Activated CD8-positive, alpha-beta memory T cell treated with anti-CD3 and anti-CD28 coated beads, Interleukin-2, amount 10 ng/mL, durations not matched to agents 7 days and 5 days (primary cell): ENCODE measurements at places on chromosomes 12 and 14.

DNA sequence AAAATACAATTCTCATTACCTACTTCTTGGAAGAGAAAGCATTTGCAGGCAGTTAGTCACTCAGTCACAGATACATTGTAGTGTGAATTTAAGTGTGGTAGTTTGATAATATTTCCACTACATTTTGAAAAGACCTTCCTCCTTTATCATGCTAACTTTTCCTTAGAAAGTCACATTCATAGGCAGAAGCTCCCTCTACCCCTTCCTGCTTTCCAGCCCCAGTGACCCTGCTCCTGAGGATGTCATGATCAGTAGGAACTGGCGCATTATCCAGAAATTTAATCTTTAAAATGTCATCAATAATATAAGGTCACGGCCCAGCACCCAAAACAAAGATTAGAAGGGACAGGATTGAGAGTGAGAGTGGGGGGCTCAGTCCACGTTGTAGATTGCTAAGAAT lies 707.4 kb upstream of the STXBP6 start:
- DNase-seq, result no peak

- DNase-seq, result no peak
Observed at GRCh38 chr12:93449277-93449676, 7.5 kb upstream of the UBE2N start.

DNA sequence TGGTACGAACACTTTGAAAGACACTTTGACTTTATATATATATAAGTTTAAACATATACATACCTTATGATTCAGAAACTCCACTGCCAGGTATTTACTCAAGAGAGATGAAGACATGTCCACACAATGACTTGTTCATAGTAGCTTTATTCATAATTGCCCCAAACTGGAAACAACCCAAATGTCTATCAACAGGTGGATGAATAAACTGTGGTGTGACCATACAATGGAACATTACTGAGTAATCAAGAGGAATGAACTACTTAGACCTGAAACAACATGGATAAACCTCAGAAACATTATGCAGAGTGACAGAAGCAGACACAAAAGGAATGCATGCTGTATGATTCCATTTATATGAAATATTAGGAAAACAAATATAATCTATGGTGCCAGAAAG lies 71.1 kb downstream of the PPP1R36 start:
- DNase-seq, result no peak

GRCh38 chr14:92582706-92583452 lies 69.3 kb downstream of the RIN3 start:
- peak; percentile 79 for DNase-seq

- peak; percentile 76 for DNase-seq
Observed at GRCh38 chr12:40105515-40106201, at the start of gene SLC2A13. Gene SLC2A13 (minus strand): TSS chr12:40106081. CDS start chr12:40105808, 273 bp downstream.

- DNase-seq, result no peak
Observed at GRCh38 chr12:98618952-98619351, 25.5 kb downstream of the SLC25A3 start.

- DNase-seq, result no peak
Observed at GRCh38 chr12:6225630-6226001, 25.4 kb downstream of the CD9 start.

- no peak for DNase-seq
Observed at GRCh38 chr12:62647586-62647985, 181.0 kb downstream of the MON2 start.

GRCh38 chr12:105942281-105942680 lies 196.5 kb downstream of the NUAK1 start:
- DNase-seq, result no peak

DNA sequence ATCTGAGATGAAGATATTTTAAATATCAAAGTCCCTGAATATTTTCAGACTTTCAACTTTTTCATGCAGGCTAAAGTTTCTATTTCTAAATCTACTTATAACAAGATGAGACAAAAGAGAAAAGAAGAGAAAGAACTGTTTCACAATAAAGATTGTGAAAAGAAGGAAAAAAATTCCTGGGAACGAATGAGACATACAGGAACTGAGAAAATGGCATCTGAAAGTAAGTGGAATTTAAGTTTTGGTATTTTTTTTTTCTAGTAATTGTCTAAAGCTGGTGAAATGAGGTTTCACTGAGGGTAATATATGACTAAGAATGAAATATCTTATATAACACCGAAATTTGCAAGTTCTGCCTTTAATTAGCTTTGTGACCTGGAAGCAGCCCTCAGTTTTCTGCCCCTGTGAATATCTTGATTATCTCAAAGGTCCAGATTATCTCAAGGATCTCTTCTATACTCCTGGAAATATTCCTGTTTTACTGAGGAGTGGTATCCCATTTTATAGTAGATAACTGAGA lies 55.7 kb upstream of the PRPF39 start:
- DNase-seq, result no peak

GRCh38 chr12:113196582-113196981 lies 11.1 kb downstream of the RITA1 start:
- no peak for DNase-seq

GRCh38 chr12:22018860-22019259 lies 27.2 kb upstream of the CMAS start:
- no peak for DNase-seq

DNA sequence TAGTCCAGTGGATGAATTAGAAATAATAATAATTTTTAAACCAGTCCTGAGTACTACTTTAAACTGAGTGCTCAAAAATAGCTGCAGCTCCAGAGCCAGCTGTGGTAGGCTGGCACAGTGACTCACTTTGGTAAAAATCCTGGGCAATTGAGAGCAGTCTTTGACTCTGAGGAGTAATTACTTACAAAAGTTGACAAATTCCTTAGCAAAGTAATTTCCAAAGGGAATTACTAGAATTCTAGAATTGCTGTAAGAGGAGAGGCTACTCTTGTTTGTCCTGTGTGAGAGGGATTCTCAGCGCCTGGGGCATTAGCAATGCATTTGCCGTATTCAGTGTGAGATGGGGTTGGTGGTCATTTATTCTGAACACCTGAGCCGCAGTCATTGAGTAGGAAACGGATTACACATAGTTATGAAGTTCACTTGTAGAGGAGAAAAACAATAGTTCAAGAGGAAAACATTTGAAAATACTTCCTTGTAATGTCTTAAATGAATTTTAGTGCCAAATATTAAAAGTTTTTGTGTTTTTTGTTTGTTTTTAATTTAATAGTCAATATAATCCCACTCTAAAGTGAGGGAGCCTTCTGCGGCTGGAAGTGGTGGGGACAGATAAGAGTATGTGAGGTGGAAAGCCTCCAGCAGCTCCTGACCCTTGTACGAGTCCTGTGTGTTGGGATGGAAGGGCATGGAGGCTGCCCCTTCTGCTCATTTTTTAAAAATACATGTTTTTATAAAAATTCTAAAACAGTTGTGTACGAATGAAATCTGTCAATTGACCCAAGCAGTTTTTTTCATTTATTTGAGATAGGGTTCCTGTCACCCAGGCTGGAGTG lies 41.9 kb downstream of the EID3 start:
- no peak for DNase-seq

DNA sequence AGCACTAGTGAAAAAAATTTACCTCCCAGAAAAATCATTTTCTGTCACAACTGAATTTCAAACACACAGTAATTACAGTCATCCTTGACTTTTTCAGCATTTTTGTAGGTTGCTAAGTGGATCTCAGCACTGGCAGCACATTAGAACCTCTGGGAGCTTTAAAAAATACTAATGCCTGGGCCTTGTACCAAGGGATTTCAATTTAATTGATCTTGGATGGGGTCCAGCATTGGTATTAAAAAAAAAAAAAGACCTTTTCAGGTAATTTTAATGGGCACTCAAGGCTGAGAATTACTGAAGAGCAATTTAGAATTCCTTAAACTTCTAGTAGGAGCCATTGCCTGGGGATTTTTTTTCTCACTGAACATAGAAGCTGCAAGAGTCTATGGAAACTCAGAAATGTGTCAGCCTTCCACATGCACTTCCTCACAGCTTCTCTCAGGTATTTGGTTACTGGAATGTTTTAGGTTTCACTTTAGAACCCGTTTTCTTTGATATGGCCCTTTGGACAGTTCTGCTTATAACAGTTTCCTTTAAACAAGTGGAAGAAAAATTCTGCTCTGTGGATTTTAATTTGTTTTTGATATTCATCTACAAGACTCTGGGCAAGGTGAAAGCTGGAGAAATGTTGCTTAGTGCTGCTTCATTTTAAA lies 88.5 kb upstream of the DACT1 start:
- no peak for DNase-seq

GRCh38 chr12:46577063-46577776 lies 204.6 kb upstream of the SLC38A2 start:
- no peak for DNase-seq

DNA sequence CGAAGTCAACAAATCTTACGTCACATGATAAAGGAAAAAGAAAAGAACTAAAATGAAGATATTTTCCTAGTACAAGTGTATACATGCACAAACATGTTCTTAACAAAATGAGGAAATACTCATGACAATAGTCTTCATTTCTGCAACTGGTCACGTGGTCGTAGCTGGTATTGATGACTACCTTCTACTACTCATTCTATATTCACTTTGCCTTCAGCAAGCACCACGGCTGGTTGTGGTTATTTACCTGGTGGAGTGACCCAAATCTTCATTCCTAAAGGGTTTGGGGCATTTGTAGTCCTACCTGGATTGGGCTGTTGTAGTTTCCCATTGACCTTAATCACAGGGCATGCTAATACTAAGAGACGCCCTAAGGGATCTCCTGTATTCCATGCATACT lies 51.2 kb downstream of the FIGNL2 start:
- DNase-seq, result no peak

DNA sequence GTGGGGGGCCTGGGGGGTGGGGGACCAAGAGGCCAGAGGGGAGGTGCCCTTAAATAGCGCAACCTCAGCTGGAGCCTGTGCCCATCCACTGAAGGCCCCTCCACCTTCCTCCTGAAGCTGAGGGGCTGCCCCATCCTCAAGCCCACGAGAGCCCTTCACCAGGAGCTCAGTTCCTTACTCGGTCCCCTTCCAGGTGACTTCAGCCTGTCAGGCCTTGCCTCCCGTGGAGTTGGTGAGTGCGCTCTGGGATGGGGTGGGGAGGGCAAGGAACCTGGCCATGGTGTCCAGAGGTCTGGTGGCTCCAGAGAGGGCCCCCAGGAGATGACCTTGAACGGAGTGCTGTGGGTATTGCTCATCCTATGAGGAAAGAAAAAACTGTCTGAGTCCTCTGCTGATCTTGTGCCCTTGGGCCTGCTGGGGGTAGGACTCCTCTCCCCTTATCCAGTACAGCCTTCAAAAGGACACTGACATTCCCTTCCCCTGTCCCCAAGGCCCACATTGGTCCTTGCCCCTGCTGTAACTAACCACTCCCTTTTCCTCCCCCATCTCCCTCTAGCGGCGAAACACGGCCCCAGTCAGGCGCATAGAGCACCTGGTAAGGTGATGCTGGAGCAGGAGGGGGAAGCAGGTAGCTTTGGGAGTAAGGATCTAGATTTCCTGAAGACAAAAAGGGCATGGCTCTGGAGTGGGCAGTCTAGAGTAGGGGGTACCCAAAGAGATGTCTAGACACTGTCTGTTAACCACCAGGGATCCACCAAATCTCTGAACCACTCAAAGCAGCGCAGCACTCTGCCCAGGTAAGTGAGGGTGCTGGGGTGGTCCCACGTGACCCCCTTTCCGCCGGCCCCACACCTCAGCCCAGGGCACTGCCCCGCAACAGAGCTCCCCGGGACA lies 3.6 kb downstream of the TNS2 start:
- peak; percentile 71 for DNase-seq

GRCh38 chr12:92739113-92739512 lies 36.3 kb downstream of the PLEKHG7 start:
- no peak for DNase-seq

GRCh38 chr12:6321905-6322304 lies 11.4 kb downstream of the PLEKHG6 start:
- no peak for DNase-seq

- no peak for DNase-seq
Observed at GRCh38 chr12:51785906-51786305, 62.6 kb downstream of the FIGNL2 start.

DNA sequence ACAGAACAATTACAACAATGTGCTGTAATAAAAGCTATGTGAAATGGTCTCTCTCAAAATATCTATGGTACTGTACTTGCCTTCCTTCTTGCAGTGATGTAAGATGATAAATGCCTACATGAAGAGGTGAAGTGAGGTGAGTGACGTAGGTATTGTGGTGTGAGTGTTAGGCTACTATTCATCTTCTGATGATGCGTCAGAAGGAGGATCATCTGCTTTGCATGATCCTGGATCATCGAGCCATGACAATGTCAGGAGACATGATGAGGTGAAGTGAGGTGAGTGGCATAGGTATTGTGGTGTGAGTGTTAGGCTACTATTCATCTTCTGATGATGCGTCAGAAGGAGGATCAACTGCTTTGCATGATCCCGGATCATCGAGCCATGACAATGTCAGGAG lies 105.8 kb downstream of the KCNC2 start:
- no peak for DNase-seq

DNA sequence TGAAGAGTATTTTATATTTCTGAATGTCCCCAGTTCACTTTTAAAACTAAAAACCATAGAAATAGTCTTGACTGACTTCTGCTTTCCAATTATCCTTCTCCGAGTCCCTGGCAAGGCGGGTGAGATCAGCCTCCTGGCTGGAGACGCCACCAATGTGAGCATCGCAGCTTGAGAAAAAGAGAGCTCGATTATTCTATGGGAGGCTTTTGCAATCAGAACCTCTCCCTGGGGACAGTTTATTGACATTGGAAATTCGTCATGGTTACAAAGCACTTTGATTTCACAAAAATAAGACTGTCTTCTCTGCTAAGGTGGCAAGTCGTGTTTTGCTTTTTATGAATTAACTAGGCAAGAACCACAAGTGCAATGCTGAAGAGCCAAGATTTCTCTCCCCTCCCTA lies 23.6 kb upstream of the GPHB5 start:
- DNase-seq, result no peak

GRCh38 chr12:80233926-80234325 lies 134.6 kb downstream of the OTOGL start:
- no peak for DNase-seq

DNA sequence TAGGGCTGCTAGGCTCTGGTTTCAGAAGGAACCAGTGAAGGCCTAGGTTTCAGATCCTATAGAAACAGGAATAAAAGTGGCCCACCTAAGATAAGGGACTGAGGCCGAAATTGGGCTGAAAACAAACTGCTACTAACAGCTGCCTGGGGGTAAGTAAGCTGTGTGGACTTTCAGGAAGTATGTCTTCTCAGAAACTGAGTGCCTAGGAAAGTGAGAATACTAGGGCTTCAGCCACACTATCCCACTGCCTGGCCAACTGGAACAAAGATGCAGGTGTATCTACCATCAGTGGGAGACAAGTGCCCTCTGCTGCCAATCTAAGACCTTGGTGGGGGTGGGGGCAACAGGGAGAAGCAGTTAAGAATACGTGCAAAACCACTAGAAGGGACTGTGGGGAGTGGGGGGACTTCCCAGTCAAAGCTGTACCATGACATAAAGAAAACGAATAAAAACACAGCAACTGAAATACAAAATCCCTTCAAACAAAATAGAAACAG lies 82.5 kb downstream of the MED13L start:
- DNase-seq, result peak; percentile 73
